ENCODE measurements at places on chromosomes 7 and 10.
A peak's percentile ranks its signal among the peaks of the same experiment; 100 is the strongest.

GRCh38 chr7:156515911-156516790 is 124.4 kb upstream of the RNF32 start:
- DNase-seq = no peak

DNA sequence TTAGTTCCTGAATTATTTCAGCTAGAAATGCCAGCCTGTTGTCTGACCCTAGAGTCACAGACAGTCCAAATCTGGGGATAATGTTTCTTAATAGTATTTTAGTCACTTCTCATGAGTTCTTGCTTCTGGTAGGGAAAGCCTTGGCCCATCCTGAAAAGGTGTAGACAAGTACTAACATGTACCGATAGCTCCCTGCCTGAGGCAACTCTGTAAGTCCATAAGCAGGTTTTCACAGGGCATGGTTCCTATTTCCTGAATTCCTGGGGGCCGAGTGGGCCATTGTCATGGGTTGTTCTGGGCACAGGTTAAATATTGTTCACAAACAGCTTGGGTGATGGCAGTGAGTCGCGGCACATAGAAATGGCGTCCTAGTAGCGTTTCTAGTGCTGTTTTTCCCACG is 3.1 kb upstream of the ZNF117 start:
- DNase-seq = no peak

DNA sequence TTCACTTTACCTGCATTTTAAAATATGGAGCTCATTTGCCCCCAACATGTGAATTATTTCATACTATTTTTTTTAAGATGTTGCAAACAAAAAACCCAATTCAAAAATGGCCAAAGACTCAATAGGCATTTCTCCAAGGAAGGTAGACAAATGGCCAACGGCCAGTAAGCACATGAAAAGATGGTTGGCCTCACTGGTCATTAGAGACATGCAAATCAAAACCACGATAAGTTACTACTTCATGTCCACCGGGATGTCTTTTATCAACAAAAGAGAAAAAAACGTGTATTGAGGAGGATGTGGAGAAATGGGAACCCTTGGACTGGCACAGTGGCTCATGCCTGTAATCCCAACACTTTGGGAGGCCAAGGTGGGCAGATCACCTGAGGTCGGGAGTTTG is 3.4 kb upstream of the CTBP2 start:
- DNase-seq = no peak

- DNase-seq = peak; percentile 5
Measured at GRCh38 chr7:106927536-106927935, 62.5 kb downstream of the PIK3CG start.

DNA sequence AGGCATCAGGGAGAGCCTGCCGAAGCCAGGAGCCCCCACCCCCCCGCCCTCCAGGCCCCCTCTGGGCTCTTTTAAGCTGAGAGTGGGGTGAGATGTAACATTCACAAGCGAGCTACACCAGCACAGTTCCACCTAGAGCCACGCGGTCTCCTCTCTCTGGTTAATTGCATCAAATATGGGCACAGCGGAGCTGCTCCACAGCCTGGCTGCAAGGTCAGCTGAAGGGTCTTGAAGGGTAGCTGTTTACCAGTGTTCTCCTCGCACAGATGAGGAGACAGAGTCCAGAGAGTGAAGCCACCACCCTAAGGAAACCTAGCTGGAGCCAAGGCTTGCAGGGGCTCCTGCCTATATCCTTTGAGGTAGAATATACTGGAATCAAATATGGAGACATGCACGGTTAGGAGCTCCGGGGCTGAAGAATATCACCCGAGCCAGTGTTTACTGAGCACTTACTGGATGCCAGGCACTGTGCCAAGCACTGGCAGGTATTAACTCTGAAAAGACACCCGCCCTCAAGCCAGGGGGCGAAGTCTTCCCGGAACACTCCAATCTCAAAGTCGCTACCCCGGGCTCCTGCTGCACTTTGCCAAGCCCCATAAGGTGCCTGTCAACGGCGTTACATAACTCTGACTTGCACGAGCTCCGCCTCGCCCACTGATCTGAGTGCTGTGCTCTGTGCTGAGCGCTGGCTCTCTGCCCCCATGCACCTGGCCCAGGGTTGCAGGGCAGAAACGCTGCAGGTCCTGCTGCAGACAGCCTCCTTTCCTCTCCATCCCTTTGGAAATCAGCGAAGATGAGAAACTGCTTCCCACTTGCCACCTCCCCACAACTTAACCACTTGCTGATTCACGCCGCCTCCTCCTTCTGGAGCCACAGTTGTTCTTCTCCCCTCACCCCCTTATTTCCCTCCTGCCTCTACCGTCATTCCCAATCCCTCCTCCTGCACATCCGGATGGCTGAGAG is 5.4 kb downstream of the CHST15 start:
- DNase-seq = no peak

DNA sequence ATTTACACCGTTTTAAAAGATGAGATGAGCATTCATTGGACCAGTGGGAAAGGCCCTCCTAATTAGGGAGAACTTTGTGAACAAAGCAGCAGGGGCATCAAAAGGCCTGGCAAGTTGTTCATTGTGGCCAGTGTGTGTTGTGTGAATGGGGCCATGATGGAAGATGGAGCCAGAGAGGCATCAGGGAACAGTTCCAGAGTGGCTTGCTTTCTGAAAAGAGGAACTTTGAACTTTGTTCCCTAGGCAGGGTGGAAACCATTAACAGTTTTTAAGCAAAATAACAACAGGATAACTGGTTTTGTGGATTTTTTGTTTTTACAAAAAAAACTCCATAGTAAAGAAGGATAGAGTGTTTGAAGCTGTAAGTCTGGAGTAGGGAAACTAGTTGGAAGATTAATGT is 12.5 kb downstream of the SUV39H2 start:
- DNase-seq = no peak

GRCh38 chr10:129059977-129060376 is 407.1 kb upstream of the MGMT start:
- DNase-seq = no peak

- no peak for DNase-seq
Measured at GRCh38 chr10:99548041-99548530, 15.3 kb downstream of the NKX2-3 start.

DNA sequence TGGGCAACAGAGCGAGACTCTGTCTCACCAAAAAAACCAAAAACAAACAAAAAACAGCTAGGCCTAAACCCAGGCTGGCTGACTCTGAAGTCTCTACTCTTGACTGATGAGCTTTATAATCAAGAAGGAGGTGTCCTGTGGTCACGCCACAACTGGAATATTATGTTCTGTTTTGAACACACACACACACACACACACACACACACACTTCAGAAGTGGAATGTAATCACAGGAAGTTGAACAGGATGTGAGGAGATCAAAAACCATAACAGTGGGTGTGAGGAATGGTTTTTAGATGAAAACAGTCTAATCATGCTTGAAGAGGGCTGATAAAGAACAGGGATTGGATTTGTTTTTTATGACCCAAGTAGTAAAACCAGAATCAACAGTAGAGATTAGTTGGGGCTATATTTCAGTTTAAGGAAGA is 51.1 kb upstream of the IL6 start:
- no peak for DNase-seq
